ENCODE measurements at places on chromosomes 5 and 9.

DNA sequence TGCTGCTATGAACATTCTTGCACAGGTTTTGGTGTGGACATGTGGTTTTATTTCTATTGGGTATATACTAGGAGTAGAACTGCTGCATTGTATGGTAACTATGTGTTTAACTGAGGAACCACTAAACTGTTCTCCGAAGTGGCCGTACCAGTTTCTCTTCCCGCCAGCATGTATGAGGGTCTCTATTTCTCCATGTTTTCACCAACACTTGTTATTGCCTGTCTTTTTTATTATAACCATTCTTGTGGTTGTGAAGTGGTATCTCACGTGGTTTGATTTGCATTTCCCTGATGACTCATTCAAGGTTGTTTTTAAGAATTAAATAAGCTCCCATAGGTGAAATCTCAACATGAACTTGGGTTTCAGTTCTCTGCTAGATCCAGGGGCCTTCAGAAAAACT lies 19.4 kb downstream of the PDE8B start:
- peaks cover 1% of the 10 kb centered on the region for H3K4me1 ChIP-seq
- H3K36me3 ChIP-seq: no peaks in the 10 kb centered on the region
- DNase-seq: no peak
- no peak overlapping the region for H3K27ac ChIP-seq
- no peaks in the 10 kb centered on the region for H3K27me3 ChIP-seq

GRCh38 chr5:74903165-74903787 lies 37.1 kb upstream of the FAM169A start:
- no peaks in the 10 kb centered on the region for H3K36me3 ChIP-seq
- no peak for DNase-seq
- H3K27me3 ChIP-seq: no peaks in the 10 kb centered on the region
- no peak overlapping the region for H3K4me3 ChIP-seq

DNA sequence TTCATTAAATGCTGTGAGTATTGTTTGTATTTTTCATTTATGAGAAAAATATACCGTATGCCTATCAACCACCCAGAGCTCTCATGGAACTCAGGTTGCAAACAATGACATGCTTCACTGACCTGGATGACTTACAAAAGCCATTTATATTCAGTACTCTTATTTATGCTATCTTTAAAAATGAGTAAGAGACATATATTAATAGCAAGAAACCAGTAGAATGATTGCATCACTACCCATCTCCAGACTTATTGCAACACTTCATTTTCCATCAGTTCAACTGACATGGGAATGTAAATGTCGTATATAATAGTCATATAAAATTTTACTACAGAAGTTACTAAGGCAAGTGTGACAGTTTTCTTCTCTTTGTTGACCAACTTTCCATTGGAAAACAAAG lies 69.1 kb downstream of the OTP start:
- no peaks in the 10 kb centered on the region for H3K36me3 ChIP-seq
- peaks cover 4% of the 10 kb centered on the region for H3K27me3 ChIP-seq
- DNase-seq: no peak
- no peak overlapping the region for H3K4me3 ChIP-seq

GRCh38 chr5:175691761-175692160 lies 33.9 kb downstream of the HRH2 start:
- H3K4me3 ChIP-seq: no peak overlapping the region
- H3K27me3 ChIP-seq: peaks cover 9% of the 10 kb centered on the region
- DNase-seq: no peak
- H3K27ac ChIP-seq: no peak overlapping the region

DNA sequence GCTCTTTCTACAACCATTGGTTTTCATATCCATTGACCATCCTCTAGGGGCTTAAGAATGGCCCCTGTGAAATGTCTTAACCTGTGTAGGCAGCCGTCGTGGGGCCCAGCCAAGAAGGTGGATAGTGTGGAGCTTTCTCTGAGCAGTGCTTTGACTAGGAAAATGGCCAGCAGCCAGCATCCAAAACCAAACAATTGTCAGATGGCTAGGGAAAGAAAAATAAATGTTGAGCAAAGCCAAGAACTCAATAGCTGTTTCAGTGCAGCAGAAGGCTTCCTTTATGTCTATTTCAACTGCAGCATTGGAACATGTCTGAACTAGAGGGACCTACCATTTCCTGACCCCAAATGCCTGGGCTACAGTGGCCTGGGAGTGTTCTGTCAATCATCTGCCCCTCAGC lies 374.9 kb downstream of the TLE4 start:
- no peaks in the 10 kb centered on the region for H3K4me1 ChIP-seq
- no peak overlapping the region for H3K27ac ChIP-seq
- H3K4me3 ChIP-seq: no peak overlapping the region
- no peaks in the 10 kb centered on the region for H3K27me3 ChIP-seq
- no peaks in the 10 kb centered on the region for H3K36me3 ChIP-seq

DNA sequence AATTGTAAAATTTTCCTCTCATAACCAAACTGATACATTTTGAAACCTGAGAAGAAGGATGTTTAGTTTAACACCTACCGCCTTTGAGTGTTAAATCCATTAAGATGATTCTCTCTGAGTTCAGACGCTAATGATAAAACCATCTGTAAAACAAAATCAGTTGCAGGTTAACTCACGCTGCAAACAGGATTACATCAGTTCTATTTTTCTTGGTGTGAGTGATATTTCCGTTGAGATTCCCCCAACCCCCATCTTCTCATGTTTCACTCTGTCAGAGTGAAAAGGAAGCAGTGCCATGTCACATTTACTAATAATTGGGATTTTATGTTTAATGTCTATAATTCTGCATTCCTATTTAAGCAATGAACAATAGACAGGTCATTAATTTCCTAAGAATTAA lies 146.5 kb downstream of the FANCC start:
- no peak overlapping the region for H3K27ac ChIP-seq
- H3K36me3 ChIP-seq: peaks cover 3% of the 10 kb centered on the region
- no peaks in the 10 kb centered on the region for H3K4me1 ChIP-seq
- H3K4me3 ChIP-seq: no peak overlapping the region

- H3K27me3 ChIP-seq: no peaks in the 10 kb centered on the region
- H3K27ac ChIP-seq: peak overlapping the region; percentile 18
- peaks cover 13% of the 10 kb centered on the region for H3K4me1 ChIP-seq
These were observed 17.5 kb downstream of the IRF1 start for GRCh38 chr5:132473019-132473531.
